ENCODE measurements at places on chromosomes 6 and 20.

- DNase-seq, result no peak
Measured at GRCh38 chr6:125974214-125974866, 12.0 kb upstream of the TRMT11 start.

GRCh38 chr20:54190217-54190616, 16.4 kb upstream of the CYP24A1 start:
- no peak for DNase-seq

- peak; percentile 61 for DNase-seq
Measured at GRCh38 chr6:149961728-149962425, 1.9 kb upstream of the ULBP1 start.

GRCh38 chr6:139219271-139219729, 72.5 kb downstream of the TXLNB start:
- DNase-seq, result peak; percentile 62

GRCh38 chr6:2630359-2630758, 120.4 kb downstream of the MYLK4 start:
- DNase-seq, result no peak

DNA sequence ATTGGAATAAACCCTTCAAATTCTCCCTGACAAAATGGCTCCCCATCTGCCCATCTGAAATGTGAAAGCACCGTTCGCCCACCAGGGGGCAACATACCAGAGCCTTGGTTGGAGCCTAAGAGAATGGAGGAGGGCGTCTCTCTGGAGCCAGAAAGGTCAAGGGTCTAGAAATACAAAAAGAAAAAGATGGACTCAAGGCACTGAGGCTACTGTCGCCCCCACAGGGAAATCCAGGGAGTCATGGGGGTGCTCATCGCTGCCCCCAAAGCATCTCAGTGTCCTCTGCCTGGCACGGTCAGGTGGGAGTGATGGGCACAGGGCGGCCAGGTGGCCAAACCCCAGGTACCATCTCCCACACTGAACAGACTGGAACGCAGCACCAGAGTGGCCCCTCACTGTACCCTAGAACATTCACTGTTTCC, 136.3 kb downstream of the ZMYND8 start:
- DNase-seq, result peak; percentile 52

- peak; percentile 95 for DNase-seq
Measured at GRCh38 chr20:32509639-32510066, 75.5 kb downstream of the NOL4L start.

- no peak for DNase-seq
Measured at GRCh38 chr20:18811904-18812303, 1.7 kb upstream of the SCP2D1 start.

GRCh38 chr20:53055367-53056067, 83.4 kb downstream of the TSHZ2 start:
- no peak for DNase-seq

DNA sequence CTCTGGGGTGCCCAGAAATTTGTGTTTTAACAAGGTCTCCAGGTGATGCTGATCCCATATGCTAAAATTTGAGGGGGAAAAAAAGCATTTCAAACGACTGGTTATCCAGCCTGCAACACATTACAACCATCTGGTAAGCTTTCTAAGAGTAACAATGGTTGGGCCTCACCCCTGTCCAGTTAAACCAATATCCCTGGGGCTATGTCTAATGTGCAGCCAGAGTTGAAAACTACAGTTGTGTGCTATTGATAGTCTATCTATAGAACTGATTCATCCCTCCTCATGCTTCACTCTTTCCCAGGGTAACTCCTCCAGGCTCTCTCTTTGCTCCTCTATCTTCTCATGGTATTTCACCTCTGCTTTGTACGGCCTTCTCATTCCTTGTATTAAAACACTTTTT, 458.3 kb downstream of the MMUT start:
- DNase-seq, result no peak

DNA sequence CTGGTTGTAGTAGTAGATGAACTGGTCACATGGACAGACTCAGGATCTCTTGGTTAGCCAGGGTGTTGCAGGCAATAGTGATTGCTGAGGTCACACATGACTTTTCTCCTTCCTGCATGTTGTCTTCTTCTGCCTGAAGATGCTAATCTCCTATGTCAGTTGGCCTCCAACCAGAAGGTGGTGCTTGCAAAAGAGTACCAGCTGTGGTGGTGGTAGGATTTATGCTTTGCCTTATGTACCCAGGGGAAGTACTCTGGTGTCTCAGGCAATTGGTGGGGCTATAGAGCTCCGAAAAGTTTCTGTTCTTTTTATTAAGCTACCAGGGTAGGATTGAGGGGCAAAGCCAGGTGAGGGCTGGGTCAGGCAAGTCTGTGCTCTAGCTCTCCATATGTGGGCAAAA, 98.5 kb downstream of the CARMIL1 start:
- DNase-seq, result no peak

DNA sequence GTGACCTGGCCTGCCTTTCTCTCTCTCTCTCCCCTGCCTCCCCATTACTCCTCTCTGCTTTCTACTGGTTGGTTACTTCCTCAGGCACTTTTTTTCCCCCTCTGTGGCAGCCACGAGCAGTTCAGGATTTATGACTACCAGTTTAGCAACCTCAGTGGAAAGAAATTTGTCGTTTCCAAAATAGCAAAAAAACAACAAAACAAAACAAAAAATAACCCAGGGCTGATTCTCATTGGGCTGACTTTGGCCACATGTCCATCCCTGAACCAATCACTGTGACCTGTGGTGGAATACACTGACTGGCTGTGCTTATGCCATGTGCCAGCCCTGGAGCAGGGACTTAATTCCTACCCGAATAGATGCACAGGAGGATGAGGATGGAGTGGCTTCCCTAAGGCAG, 137.4 kb downstream of the TFAP2C start:
- DNase-seq, result no peak

GRCh38 chr20:36975099-36975818, 23.8 kb upstream of the SAMHD1 start:
- peak; percentile 78 for DNase-seq

DNA sequence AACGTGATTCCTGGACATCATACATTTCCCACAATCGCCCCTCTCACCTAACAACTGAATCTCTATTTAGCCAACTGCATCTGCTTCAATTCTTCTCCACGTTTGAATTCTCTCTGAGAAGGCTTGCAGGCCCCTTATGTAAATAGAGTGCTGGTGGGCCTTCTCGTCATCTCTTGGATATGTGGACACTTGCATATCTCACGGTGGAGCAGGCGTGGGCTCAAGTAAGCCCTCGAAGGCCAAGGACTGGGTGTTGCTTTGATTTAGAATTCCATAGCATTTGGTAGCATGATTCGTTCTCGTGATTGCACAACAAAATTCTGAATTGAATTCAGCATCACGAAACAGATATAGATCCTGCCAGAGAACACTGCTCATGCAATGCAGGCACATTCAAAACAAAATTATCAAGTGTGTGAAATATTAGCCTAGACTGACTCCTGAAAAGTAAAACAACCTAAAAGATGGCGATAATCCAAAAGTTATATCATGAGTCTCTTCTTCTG, 613.6 kb downstream of the TFAP2A start:
- no peak for DNase-seq

GRCh38 chr6:127404133-127404532, 55.1 kb downstream of the KIAA0408 start:
- DNase-seq, result no peak

- DNase-seq, result no peak
Measured at GRCh38 chr6:137084865-137085617, 40.3 kb upstream of the IL20RA start.

- no peak for DNase-seq
Measured at GRCh38 chr20:1566701-1567100, 9.2 kb upstream of the SIRPD start.

DNA sequence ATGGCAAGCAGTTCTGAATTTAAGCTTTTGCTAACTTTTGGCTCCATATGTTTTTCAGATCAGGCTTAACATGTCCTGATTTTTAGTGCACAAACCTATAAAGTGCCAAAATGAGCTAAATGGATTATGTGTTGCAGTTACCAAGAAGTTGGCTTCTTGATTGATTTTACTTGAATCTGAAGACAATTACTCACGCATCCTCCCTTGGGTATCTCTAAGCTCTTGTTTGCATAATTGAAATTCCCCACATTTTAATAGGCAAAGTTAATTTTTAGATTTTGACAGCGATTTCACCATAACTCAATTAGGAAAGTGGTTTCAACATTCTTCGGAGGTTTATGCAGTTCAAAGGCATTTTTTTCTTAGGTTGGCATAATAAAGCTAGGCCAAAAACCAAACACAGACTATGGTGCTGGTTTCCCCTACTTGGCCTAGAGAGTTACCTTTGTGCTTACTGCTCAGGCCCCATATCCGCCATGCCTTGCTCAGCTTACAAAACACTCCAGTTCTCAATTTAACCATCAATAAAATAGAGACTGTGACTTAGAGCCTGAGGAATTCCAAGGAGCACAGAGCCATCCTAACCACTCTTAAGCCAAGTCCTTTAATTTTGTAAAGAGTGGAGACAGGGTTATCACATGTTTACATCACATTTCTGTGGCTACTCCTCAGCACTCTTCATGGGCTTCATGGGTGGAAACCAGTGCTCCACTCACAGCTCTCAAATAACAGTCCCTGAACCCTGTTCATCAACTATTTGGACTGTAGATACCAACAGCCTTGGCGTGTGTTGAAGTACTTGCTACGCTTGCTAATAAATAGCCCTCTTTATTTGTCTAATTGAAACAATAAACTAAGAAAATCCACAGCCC, 32.1 kb downstream of the LAMA4 start:
- DNase-seq, result no peak

- no peak for DNase-seq
Measured at GRCh38 chr6:147135211-147135681, 69.0 kb upstream of the STXBP5 start.

- DNase-seq, result no peak
Measured at GRCh38 chr20:44714701-44715498, at the start of gene CCN5. CCN5 (plus strand) TSS chr20:44715369; CDS start chr20:44715391, 22 bp downstream.

DNA sequence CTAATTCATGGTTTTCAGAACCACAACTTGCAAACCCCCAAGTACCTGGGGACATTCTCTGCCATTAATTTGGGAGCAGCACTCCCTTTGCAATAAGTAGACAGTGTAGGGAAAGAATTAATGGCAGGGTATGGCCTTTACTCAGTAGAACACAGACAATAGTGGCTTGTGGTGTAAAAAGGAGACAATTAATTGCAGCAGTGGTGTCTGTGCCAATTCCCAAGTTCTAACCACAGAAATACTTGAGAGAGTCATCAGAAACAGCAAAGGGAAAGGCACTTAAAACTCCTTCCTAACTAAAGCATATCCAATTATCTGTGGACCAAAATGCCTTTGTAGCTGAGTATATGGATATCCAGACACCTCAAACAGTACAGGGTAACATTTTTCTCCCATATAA, 257.6 kb upstream of the POU3F2 start:
- no peak for DNase-seq

DNA sequence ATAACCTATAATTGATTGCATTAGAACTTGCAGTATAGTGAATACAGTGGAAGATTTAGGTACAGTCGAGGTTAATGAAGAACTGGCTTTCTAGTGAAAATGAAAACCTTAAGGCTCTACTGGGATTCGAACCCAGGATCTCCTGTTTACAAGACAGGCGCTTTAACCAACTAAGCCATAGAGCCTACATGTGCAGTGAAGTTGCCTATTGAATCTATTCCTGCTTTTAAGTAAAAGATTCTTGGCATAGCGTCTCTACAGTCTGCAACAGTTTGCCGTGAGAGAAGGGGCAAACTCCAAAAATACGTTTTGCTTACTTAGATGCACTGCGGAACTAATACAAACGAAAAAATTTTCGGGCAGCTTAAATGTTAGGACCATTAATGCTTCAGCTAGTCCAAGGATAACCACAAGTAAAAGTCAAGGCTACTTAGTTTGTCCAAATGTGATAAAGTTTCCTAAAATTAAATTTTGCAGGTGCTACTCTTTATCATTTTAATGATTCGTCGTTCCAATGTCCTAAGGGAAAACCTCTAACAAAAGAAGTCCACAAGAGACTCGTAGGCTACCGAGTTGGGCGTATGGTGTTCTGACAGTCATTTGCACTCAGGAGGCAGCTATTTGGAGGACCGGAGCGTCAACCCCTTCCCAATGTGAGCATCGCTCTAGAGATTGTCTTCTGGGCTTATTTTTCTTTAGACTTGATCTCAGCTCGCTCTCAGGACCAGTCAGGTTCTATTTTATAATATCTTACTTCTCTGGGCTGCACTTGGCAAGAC, 31.3 kb upstream of the ZSCAN23 start:
- DNase-seq, result no peak

GRCh38 chr20:45096781-45097180, 4.1 kb downstream of the KCNS1 start:
- no peak for DNase-seq

- no peak for DNase-seq
Measured at GRCh38 chr20:11521476-11522365, 396.0 kb upstream of the BTBD3 start.

DNA sequence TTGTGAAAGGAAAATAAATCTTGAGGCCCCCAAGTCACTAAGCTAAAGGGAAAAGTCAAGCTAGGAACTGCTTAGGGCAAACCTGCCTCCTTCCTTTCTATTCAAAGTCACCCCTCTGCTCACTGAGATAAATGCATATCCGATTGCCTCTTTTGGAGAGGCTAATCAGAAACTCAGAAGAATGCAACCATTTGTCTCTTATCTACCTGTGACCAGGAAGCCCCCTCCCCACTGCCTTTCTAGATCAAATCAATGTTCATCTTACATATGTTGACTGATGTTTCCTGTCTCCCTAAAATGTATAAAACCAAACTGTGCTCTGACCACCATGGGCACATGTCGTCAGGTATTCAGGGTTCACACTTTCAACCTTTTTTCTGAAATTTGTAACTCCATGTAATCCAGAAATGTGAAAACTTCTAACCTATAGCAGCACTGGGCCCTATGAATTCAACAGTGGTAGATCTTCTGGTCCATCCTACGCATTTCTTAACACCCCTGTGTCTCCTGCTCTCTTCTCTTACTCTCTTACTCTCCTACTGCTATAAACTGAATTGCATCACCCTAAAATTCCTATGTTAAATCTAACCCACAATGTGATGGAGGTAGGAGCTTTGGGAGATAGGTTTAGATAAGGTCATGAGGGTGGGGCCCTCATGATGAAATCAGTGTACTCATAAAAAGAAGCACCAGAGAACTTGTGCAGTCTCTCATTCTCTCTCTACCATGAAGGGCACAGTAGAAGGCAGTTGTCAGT, 89.3 kb downstream of the EPB41L2 start:
- DNase-seq, result no peak

- peak; percentile 63 for DNase-seq
Measured at GRCh38 chr20:63223121-63223825, 7.3 kb upstream of the YTHDF1 start.

DNA sequence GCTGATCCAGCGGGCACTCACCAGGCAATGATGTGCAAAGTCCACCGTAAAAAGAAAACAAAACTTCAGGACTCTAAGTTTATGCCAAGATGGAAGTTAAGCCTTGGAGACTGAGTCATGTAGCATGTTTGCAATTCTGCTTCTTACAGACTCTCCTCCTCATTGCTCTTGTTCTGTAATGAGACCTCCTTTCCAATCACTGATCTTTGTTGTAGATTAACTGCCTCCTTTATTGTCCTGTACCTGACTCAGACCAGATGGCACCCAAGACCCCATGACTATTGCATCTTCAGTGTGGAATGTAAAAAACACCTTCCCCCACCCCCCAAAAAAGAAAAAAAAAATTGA, 11.2 kb downstream of the NEU1 start:
- no peak for DNase-seq

GRCh38 chr6:10389739-10390494, 25.0 kb downstream of the TFAP2A start:
- DNase-seq, result no peak

Data from DND-41 (cell line).